ENCODE measurements at places on chromosomes 1 and 21.
A peak's percentile ranks its signal among the peaks of the same experiment; 100 is the strongest.

DNA sequence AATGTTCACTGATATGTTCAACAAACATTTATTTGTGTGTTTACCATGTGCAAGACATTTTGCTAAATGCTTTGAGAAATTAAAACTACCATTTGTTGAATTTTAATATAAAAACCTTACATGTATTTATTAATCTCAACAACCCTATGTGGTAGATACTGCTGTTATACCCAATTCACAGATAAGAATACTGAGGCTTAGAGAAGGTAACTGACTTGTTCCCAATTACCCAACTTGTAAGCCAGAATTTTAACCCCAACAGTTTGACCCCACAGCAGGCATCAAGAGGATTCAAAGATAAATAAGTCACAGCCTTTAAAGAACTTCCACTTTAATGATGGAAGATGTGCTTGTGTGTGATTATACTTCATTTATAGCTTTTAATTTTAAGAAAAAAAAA is 3.7 kb downstream of the DNAJC8 start:
- no peak for DNase-seq

- no peak for DNase-seq
Measured at GRCh38 chr1:29520571-29521437, 284.5 kb downstream of the PTPRU start.

DNA sequence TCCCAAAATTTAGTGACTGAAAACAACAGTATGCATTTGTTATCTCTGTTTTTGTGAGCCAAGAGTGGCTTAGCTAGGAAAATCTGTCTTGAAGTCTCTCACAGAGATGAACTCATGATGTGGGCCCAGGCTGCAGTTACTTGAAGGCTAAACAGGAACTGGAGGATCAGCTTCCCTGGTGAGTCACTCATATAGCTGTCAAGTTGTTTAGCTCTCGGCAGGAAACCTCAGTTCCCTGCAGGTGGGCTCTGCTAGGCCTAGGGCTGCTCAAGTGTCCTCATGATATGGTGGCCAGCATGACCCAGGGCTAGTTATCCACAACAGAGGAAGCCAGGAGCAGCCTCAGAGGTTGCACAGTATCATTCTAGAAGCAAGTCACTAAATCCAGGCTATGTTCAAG is 30.2 kb upstream of the DDX59 start:
- DNase-seq: peak; percentile 39

- no peak for DNase-seq
Measured at GRCh38 chr1:25922971-25923552, 16.8 kb upstream of the STMN1 start.

- no peak for DNase-seq
Measured at GRCh38 chr1:229572286-229572685, 13.8 kb upstream of the ABCB10 start.

GRCh38 chr1:237975903-237976302 is 85.2 kb upstream of the ZP4 start:
- DNase-seq: no peak

- no peak for DNase-seq
Measured at GRCh38 chr21:18340387-18340942, 63.1 kb downstream of the TMPRSS15 start.

GRCh38 chr1:70503358-70503757 is 92.3 kb downstream of the CTH start:
- DNase-seq: no peak

- no peak for DNase-seq
Measured at GRCh38 chr21:14926186-14926585, 138.6 kb downstream of the NRIP1 start.

- no peak for DNase-seq
Measured at GRCh38 chr1:115242543-115242942, 95.5 kb downstream of the NGF start.

DNA sequence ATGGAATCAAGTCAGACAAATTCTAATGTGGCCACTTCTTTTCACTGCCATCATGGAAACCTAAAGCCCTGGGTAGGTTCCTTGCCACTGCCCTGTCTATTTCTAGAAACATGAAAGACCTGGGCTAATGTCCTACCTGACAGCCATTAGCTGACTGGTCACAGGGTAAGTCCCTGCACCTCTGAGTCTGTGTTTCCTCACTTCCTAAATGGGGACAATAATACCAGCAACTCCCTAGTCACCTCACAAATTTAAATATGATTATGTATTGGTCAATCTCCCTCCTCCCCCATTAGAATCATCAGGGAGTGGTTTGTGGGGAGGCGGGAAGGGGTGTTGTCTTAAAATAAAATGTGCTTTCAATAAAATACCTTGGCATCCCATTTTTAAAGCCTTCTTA is 2.2 kb downstream of the CREG1 start:
- DNase-seq: no peak

GRCh38 chr1:48493970-48494769 is 22.2 kb upstream of the SPATA6 start:
- peak; percentile 50 for DNase-seq
